Bronchus fibroblast of lung (primary cell): ENCODE measurements at places on chromosomes 7 and 10. TPM values are rescaled to one million over a fixed set of nuclear protein-coding genes. Genes with fewer than 3 reads are reported as not detected.

MALRD1 gene
- total RNA-seq: 0.17 and 0.30 TPM in 2 replicates

SEMA3A gene
- total RNA-seq: 34.0 and 38.7 TPM in 2 replicates

CDHR1 gene
- total RNA-seq: under 0.01 TPM in 2 replicates

NPY4R2 gene
- total RNA-seq: not detected in 2 replicates

FOXI2 gene
- not detected in 2 replicates for total RNA-seq

TBX20 gene
- total RNA-seq: 0.15 and 0.34 TPM in 2 replicates

WAC gene
- 36.1 and 40.0 TPM in 2 replicates for total RNA-seq

DUS4L gene
- 8.8 and 9.1 TPM in 2 replicates for total RNA-seq

SP8 gene
- not detected in 2 replicates for total RNA-seq

EBF3 gene
- 1.0 and 1.5 TPM in 2 replicates for total RNA-seq

CRCP gene
- 22.7 and 23.6 TPM in 2 replicates for total RNA-seq

TRPV6 gene
- total RNA-seq: not detected in 2 replicates

YAE1 gene
- 14.1 and 19.0 TPM in 2 replicates for total RNA-seq

ASB10 gene
- not detected in 2 replicates for total RNA-seq

OPN4 gene
- total RNA-seq: not detected in 2 replicates

GPR26 gene
- total RNA-seq: not detected in 2 replicates

HMX3 gene
- total RNA-seq: not detected in 2 replicates

KIF11 gene
- total RNA-seq: 32.9 and 37.5 TPM in 2 replicates

ANKRD22 gene
- 0.15 TPM in 1 of 2 replicates, not detected in the other for total RNA-seq

JCAD gene
- 1.8 and 2.0 TPM in 2 replicates for total RNA-seq

RARRES2 gene
- 9.5 and 11.9 TPM in 2 replicates for total RNA-seq

AOAH gene
- total RNA-seq: not detected in 2 replicates

DYNC1I1 gene
- total RNA-seq: under 0.01 and 0.34 TPM in 2 replicates

OR9A2 gene
- not detected in 2 replicates for total RNA-seq

TMEM270 gene
- total RNA-seq: not detected in 2 replicates

SEMA4G gene
- total RNA-seq: 2.1 and 2.2 TPM in 2 replicates

VSTM4 gene
- 0.34 and 0.74 TPM in 2 replicates for total RNA-seq

GOLGA7B gene
- under 0.01 TPM in 1 of 2 replicates, not detected in the other for total RNA-seq

ZPBP gene
- not detected in 2 replicates for total RNA-seq

IGFBP3 gene
- total RNA-seq: 1.6 and 2.4 TPM in 2 replicates

MYL10 gene
- total RNA-seq: not detected in 2 replicates

ACTL6B gene
- not detected in 2 replicates for total RNA-seq

PPP1R9A gene
- 0.15 and 0.17 TPM in 2 replicates for total RNA-seq

ADCY1 gene
- total RNA-seq: 0.15 and 0.17 TPM in 2 replicates

FKBP14 gene
- 12.8 and 14.6 TPM in 2 replicates for total RNA-seq
